SK-N-MC (cell line): ENCODE measurements at places on chromosomes 12 and 14.
A peak's percentile ranks its signal among the peaks of the same experiment; 100 is the strongest.

DNA sequence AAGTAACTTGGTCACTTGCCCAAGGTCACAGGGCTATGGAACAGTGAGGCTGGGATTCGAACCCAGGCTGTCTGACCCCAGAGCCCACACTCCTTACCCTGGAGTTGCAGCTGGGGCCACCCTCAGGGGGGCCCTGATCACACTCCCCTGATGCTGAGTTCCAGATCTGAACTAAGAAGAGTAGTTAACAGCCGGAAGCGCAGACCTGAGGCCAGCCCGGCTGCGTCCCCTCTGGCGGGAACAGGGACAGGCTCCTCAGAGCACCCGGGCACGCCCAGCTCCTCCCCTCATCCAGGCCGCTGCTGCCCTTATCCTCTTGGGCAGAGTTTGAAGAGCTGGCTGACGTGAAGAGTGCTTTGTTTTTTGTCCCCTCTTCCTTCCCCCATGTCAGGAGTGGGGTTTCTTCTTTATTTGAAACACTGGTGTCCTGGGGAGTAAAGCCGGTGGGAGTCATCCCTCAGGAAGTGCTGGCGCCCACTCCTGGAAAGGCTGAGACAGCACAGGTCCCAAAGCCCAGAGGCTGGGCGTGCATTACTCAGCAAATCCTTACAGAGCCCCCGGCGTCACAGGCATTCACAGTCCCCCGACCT is 8.7 kb downstream of the PHB2 start:
- peak; percentile 59 for DNase-seq

- DNase-seq = no peak
Observed at GRCh38 chr12:62748941-62749468, 185.9 kb downstream of the PPM1H start.

- no peak for DNase-seq
Observed at GRCh38 chr14:65299826-65300225, 112.7 kb upstream of the FUT8 start.

DNA sequence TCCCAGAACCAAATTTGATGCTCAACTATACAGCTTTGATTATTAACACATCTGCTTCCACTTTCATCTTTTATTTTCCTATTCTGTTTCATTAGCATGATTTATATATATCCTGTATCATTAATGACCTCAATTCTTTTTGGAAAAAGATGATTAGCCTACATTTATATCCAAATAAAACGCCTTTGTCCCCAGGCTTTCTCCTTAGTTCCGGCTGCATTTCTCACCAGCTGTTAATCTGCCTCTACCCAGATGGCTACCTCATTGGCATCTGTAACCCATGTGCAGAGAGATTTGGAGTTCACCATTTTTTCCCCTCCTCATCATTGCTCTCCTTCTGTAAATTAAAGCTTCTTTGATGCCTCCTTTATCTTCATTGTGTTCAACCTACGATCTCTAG is 336.8 kb upstream of the RGS6 start:
- no peak for DNase-seq

DNA sequence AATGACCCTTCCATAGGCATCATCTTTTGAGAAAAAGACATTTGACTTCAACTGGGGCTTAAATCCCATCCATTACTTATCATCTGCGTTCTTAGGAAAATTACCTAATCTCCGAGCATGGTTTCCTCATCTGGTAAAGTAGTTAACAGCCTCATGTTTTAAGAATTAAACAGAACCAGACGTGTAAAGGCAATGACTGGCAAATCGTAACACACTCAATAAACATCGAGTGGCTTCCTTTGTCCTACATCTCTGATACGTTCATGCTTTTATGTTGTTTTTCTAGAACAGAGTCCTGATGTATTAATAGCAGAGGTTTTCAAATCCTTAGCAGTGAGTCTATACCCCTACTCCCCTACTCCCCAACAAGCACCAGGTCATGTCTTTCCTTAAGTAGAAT is 189.7 kb upstream of the RGS6 start:
- DNase-seq = no peak

DNA sequence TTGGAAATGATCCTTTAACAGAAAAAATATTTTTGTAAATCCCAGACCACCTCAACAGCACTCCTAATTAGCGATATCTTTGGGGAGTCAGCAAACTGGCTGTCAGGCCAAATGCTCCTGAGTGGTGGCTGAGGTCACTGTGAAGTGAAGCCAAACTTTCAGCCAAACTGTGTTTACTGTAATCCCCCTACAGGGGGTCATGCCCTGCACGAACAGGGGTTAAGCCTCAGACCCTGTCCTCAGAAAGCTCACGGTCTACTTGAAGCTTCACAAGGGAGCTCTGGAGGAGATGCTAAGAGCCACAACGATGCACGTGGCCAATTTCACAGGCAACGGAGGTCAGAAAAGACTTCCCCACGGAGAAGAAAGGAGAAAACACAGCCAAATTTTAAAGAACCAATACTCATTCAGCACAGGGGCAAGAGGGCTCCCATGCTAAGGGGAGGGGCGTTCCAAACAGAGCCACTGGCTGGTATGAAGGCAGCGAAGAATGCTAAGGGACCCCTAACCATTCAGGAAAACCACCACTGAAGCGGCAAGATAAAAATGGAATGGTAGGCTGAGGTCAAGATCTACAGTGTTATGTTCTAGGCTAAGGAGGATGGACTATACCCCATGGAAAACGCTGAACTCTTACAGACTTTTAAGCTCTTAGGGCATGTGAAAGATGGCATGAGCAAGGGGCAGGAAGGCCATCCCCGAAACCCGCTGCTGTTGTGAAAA is 105.4 kb downstream of the ITPR2 start:
- DNase-seq = no peak

DNA sequence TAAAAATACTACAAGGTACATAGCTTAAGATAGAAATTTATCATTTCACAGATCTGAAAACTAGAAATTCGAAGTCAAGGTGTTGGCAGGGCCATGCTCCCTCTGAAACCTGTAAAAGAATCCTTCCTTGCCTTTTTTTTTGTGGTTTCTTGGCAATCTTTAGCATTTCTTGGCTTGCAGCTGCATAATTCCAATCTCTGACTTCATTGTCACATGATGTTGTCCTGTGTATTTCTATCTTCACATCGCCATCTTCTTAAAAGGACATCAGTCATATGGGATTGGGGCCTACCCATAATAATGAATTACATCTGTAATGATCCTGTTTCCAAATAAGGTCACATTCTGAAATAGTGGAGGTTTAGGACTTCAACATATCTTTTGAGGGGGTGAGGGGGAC is 250.4 kb downstream of the TMTC2 start:
- DNase-seq = no peak

- no peak for DNase-seq
Observed at GRCh38 chr12:120247183-120247582, 18.3 kb downstream of the PXN start.

GRCh38 chr12:22164139-22164538 is 118.1 kb downstream of the CMAS start:
- DNase-seq = no peak

DNA sequence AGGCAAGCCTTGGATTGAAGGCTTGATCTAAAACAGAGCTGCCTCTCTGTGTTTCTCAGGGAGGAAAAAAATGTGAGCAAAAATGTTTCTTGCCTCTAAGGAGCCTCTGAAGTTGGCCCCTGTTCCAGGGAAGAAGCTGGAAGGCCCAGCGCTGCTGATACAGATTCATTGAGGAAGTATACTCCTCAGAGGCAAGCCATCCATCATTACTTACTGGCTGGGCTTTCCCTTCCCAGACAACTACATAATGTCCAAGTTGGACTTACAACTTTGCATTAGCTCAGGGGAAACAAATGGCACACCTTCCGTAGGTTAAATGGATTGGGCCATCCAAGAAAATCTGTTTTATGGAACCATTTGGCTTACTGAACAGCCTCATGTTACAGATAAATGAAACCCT is 263.7 kb upstream of the SEL1L start:
- no peak for DNase-seq

DNA sequence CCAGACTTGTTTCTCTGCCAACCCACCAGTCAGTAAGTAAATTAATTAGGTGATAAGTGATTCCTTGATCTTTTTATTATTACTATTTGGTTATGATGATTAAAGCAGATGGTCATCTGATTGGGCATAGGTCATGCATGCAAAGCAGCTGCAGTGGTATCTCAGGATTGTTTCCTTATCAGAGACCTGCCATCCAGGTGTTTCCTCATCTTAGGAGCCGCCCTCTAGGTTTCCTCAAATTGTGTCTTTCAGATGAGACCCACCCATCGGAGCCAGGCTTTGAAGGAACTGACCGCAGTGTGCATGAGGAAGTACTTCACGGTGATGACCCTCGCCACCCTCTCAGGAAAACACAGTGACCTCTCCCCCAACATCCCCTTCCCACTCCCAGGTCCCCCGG is 63.3 kb downstream of the ZFP36L1 start:
- no peak for DNase-seq

DNA sequence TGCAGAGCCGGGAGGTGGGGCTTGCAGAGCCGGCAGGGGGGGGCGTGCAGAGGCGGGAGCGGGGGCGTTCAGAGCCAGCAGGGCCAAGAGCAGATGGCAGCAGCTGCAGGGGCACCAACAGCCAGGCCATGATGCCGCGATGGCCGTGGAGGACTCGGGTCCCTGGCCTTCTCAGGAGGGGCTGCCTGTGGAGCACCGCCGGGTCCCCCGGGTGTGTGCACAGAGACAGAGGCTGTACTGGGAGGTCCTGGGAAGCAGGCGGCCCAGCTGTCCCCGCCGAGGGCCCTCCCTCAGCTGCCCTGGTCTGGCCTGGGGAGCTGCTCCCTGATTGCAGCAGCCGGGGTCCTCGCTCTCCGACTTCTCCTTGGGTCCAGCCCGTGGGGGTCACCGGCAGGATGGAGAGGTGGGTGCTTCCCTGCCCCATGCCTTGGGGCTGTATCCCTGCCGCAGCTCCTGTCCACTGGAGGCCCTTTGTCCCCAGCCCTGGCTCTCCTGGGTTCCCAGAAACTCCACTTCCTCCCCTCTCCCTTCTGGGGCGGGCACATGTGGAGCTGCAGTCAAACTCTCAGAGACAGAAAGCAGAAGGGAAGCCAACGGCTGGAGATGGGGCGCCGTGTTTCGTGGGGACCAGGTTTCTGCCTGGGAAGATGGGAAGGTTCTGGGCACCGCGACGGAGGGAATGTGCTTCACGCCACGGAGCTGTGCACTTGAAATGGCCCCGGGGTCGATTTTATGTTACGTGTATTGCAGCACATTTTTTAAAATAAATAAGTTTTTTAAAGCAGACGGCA is 75.8 kb upstream of the GALNT9 start:
- no peak for DNase-seq
